Activated T-helper 1 cell treated with anti-CD3 and anti-CD28 coated beads, Interleukin-12 subunit alpha, Interleukin-12 subunit beta, Interleukin-2, Interleukin-4 antibody, amounts not matched to agents 30 ng/mL and 10 ng/mL and 1 ng/mL, durations not matched to agents 14 hours and 24 hours and 36 hours (primary cell): ENCODE measurements at places on chromosomes 13 and 19.

GRCh38 chr19:40599331-40599901 lies 1.8 kb upstream of the LTBP4 start:
- DNase-seq = no peak

- DNase-seq = no peak
Observed at GRCh38 chr19:5349041-5349440, 8.4 kb upstream of the PTPRS start.

GRCh38 chr19:15159251-15159650 lies 41.5 kb downstream of the NOTCH3 start:
- DNase-seq = no peak

DNA sequence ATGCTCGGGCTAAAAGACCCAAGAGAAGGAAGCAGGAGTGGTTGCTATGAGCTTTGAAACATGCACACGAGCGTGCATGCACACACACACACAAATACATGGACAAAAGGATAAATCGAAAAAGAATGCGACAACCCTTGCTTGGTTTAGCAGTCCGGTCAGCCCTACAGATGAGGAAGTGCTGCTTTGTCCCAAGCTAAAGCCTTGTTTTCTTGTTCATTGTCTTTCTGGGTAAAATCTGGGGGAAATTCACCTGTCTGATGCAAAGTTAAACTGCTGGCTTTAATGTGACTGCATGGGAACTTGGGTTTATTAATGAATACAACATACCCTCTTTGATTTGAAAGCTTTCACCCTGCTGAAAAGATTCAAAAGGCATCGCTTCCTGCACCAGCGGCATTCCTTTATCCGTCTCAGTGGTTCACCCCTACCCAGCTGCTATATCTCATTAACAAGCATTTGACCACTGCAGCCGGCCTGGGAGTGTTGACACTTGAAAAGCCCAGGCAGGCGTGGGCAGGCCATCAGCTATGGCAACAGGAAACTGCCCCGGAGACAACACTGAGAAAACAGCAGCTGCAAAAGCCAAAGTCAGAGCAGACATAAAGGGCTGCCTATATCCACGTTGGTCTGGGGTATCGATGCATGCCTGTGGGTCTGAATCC lies 301.7 kb downstream of the NDFIP2 start:
- DNase-seq = no peak

GRCh38 chr13:110258876-110259631 lies 47.9 kb downstream of the COL4A1 start:
- DNase-seq = no peak

DNA sequence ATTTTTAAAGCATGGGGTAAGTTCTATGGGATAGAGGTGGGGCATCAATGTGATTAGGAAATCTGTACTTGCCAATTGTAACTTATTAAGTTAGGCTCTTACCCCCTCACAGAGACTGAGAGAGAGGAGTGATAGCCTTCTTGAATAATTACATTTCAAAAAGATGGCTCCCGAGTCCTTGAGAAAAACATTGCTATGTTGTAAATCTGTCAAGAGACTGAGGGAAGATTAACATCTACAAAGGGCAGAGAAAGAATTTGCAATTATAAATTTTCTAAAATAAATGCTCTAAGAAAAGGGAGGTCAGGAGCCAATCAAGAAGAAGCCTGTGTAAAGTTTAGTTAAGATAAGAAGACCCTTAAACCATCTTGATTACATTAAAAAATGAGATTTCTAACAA lies 1570.8 kb downstream of the OLFM4 start:
- no peak for DNase-seq

GRCh38 chr13:99218126-99218525 lies 17.5 kb downstream of the UBAC2 start:
- DNase-seq = no peak
